Activated CD4-positive, alpha-beta T cell treated with anti-CD3 and anti-CD28 coated beads for 48 hours (primary cell): ENCODE measurements at places on chromosomes 13 and 19.

DNA sequence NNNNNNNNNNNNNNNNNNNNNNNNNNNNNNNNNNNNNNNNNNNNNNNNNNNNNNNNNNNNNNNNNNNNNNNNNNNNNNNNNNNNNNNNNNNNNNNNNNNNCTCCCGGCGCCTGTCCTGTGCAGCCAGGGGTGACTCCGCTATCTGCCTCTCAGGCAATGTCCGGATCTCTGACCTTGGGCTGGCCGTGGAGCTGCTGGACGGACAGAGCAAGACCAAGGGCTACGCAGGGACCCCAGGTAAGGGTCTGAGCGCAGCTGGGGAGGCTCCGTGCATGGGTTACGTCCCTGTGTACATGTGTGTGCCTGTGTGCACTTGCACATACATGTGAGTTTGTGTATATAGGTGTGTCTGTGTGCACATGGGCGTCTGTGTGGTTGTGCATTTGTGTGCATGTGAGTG, 36.1 kb upstream of the TMEM255B start:
- DNase-seq, result no peak

GRCh38 chr19:43725468-43725867, 9.6 kb downstream of the IRGC start:
- DNase-seq, result no peak

- no peak for DNase-seq
Measured at GRCh38 chr13:96525715-96526114, 435.8 kb downstream of the HS6ST3 start.

- DNase-seq, result no peak
Measured at GRCh38 chr19:47511681-47512080, 3.2 kb downstream of the NAPA start.

- DNase-seq, result no peak
Measured at GRCh38 chr13:43360892-43361610, 337.7 kb downstream of the DNAJC15 start.

DNA sequence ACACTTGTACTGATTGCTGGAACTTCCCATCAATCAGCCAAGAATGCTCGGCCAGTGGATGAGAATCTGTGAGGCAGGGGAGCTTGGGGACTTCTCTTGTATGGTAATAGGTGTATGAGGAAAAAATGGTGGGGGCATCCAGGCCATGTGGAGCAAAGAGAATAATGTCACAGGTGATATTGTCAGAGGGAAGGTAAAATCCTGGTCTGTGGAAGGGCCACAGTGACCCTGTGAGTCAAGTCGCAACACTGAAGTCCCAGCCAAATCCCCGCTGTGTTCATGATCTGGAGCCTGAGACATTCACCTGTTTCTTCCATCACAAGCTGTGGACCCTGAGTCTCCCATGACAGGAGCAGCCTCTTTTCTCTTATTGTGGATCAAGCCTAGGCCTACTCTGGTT, 8.1 kb downstream of the PSG7 start:
- no peak for DNase-seq

- no peak for DNase-seq
Measured at GRCh38 chr19:34228347-34228746, 26.0 kb upstream of the GARRE1 start.

- DNase-seq, result no peak
Measured at GRCh38 chr19:30090476-30090875, 148.4 kb downstream of the URI1 start.

- no peak for DNase-seq
Measured at GRCh38 chr13:96667294-96668018, 326.8 kb downstream of the OXGR1 start.

- no peak for DNase-seq
Measured at GRCh38 chr19:6056282-6056741, 54.0 kb downstream of the RFX2 start.

GRCh38 chr13:43611281-43612273, 175.2 kb downstream of the ENOX1 start:
- no peak for DNase-seq

DNA sequence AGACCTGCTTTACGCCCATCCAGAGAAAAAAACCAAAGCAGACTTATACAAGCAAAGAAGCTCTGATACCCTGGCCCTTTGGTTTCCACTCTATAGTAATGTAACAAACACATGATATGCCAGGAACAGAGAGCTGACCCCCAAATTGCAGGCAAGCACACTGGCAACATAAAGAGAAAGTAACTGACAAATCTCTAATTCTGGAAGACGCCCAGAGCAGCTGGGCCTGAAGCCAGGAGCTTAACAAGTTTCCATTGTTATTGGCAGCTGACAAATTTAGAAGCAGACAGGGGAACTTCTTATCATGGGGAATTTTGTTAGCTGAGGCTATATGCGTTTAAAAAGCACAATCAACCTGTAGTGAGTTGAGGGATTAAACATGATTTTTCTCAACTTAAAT, 158.0 kb downstream of the DLEU7 start:
- no peak for DNase-seq

DNA sequence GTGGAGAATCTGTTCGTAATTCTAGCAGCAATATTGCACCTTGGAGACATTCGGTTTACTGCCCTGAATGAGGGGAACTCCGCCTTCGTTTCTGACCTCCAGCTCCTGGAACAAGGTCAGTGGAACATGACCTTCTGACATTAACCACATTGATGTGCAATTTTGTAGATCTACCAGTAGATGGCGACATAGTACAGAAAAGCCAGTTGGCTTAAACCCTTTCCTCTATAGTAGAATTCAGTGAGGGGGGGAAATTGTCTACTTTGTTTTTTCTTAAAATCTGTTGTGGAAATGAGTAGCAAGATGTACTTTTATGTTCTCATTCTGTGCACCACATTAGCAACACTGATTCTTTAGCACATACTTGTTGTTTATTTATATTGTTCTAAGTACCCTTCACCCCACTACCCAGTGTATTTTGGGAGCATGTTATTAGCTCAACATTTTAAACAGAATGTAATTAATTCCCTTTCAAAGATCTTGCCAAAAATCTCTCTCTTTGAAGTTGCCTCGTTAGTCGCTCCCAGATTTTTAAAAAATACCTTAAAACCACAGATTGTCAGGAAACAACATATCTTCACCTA, 332.2 kb downstream of the MYO16 start:
- DNase-seq, result no peak

- DNase-seq, result no peak
Measured at GRCh38 chr13:31998131-31998530, 33.4 kb upstream of the FRY start.

DNA sequence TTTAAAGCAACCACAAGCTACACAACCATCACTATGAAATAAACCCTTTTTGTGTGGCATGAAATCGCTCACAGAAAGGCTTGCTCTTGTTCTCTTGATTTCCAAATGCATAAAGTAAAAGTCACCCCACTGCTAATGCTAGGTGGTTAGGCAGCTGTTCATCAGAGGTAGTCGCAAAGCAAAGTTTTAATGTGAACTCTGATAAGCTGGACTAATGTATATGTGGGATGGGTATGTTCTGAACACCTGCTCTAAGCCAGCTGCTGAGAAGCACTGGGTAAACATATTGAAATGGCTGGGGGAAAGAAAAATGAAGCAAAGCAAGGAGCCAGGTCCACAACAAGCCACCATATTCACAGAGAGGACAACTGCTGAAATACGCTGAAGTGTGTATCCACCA, 142.3 kb downstream of the KLF12 start:
- no peak for DNase-seq
